ENCODE measurements at places on chromosomes 4 and X. TPM values are rescaled to one million over a fixed set of nuclear protein-coding genes. Genes with fewer than 3 reads are reported as not detected.

GRCh38 chr4:56048383-56048701 is 99.6 kb downstream of the CEP135 start:
- DNase-seq: no peak

PLAC8 gene
- 0.18 TPM for total RNA-seq

CXCL6 gene
- total RNA-seq: 2.2 TPM

DNA sequence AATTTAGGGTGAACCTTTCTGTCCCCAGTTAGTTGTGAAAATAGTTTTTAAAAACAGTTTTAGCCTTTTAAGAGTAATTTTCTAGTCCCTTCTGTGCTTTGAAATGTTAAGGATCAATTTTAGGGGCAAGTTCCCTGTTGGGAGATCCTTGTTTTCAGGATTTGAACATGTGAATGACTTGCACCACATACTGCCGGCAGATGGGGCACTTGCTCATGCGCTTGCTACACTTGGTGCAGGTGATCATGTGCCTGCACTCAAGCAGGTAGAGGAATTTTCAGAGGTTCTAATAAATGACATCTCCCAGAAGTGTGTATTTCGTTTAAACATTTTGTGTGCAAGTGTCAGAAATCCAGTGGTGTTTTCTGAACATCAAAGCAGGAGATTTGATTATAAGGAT is 195.9 kb downstream of the CHM start:
- DNase-seq: no peak

- DNase-seq: no peak
These were observed 40.6 kb downstream of the DOCK11 start for GRCh38 chrX:118536204-118536603.

GRCh38 chr4:20297261-20297660 is 45.6 kb downstream of the SLIT2 start:
- no peak for DNase-seq

DNA sequence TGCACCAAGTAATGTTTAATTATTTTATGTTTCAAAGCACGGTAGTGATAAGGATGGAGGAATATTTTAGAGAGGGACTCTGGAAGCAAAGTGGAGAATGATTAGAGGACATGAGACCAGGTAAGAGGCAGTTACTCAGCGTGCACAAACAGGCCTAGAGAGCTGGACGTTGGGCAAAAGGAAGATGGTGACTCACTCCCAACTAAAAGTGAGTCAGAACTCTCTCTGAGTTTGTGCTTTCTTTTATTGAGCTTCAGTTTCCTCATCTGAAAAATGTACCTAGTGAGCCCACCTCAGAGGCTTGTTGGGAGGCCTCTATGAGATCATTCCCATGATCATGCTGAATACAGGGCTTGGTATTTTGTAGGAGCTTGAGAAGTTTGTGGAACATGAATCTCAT is 1.6 kb upstream of the ZC4H2 start:
- DNase-seq: no peak

DNA sequence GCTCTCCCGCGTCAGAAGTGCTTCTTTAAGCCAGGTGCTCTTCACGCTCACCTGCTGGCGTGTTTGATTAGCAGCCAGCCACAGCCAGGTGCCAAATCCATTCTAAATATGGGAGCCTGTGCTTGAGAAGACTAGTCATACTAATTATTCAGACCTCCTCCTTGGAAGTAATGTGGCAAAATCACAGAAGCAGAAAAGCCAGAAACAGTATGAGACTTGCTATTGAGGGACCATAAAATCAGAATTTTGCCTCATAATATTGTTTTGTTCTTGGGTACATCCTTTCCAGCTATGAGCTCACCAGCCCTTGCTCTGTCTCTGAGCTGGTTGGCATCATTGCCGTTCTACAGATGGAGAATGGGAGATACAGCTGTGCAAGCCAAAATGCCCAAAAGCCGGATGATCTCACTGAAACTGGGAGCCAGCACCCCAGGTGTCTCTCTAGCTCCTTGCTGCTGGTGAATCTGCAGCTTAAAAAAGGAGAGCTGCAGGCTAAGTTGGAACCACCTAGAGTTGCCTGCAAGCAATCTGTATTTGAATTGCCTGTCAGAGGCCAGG is 205.4 kb downstream of the SHROOM3 start:
- no peak for DNase-seq

- no peak for DNase-seq
These were observed 470.0 kb downstream of the FAT4 start for GRCh38 chr4:125784741-125785140.

FGFBP2 gene
- total RNA-seq: not detected

AMTN gene
- total RNA-seq: not detected

SPANXN4 gene
- total RNA-seq: not detected
